ENCODE measurements at places on chromosomes 7 and 10.

GRCh38 chr7:148095066-148095465, 495.5 kb upstream of the C7orf33 start:
- no peak for DNase-seq

DNA sequence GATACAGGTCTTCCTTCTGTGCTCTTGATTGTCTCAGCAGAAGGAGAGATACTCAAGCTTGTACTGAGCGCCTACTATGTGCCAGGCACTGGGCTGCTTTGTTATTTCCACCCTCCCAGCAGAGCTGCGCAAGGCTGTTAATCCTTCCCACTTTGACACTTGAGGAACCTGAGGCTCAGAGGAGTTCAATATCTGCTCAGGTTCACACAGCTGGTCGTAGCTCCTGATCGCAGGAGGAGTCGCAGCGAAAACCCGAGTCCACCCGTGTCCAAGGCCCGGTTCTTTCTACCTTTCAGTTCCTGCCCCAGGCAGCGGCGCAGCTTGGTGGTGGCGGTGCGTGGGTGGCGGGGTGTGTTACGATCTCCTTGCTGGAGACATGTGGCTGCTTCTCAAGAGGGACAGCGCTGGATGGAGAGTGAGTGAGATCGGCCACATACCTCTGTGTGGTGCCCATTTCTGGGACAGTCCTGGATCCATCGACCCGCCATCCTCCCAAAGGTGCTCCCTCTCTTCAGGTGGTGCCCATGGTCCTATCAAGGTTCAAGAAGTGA, 26.5 kb upstream of the SAMD8 start:
- no peak for DNase-seq

- DNase-seq = peak; percentile 56
Observed at GRCh38 chr10:92573091-92573797, 649 bp downstream of the IDE start.

- no peak for DNase-seq
Observed at GRCh38 chr10:6507311-6507710, 72.8 kb downstream of the PRKCQ start.

DNA sequence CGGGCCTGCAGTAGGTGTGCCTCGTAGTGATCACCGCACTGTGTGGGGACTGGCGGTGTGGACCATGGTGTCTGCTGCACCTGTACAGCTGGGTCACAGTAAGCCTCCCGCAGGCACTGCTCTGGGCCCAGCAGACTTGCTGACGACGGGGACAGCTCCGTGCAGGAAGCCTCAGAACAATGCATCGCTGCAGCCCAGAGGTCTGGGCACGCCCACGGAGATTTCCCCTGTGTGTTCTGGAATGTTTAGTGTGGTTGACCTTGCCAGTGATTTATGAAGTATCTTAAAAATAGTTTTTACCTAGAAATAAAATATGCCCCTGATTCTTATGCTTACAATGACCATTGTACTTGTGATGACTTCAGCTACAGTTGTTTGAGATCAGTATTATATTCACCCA, 59.1 kb upstream of the ZNF32 start:
- no peak for DNase-seq

- no peak for DNase-seq
Observed at GRCh38 chr10:70820976-70821750, 5.4 kb downstream of the SGPL1 start.

DNA sequence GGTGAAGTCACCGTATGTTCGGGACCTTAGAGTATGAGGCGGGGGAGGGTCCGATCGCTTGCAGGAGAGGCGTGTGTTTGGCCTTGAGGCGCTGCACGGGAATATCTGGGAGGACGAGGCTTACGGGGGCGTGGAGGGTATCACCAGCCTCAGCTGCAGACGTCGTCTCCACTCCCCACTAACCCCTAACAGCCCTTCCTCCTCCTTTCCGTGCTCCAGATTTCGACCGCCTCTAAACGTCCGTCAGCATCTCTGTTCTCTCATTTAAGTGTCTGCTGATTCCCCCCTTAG, 23.5 kb upstream of the ZNF12 start:
- DNase-seq = no peak

GRCh38 chr7:159195946-159196345, 51.3 kb upstream of the VIPR2 start:
- no peak for DNase-seq

DNA sequence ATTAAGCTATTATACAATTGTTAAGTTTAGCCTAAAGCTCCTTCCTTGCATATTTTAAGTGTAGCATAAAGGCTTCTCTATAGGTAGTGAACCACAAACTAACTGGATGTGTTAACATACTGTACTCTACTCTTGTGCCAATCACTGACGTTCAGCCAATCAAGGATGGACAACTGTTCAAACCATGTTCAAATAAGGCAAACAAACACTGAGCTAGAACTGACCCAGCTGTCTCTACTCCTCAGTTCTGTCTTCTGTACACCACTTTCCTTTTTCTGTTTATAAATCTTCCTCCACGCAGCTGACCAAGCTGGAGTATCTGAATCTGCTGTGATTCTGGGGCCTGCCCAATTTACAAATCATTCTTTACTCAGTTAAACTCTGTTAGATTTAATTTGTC, 188.7 kb upstream of the MBL2 start:
- DNase-seq = no peak

DNA sequence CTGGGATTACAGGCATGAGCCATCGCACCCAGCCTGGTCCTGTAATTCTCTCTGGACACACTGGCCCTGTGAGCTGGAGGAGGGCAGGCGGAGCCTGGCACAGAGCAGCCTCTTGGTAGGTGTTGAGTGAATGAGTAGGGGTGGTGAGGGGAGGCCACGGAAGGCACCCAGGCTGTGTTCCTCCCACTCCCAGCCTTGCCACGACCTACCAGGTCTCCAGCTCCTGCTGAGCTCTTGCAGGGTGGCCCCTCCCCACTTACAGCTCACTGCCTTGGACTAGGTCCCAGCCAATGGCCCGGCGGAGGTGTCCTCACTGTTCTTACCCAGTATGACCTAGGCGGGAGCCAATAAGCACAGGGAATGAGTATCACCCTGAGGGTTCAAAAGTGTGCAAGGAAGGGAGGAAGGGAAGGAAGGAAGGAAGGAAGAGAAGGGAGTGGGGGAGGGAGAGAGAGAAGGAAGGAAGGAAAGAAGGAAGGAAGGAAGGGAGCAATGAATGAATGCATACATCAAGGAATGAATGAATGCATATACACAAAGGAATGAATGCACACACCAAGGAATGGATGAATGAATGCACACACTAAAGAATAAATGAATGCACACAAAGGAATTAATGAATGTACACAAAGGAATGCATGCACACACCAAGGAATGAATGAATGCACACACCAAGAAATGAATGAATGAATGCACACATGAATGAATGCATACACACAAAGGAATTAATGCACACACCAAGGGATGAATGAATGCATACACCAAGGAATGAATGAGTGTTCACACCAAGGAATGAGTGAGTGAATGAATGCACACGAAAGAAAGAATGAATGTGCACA, 45.5 kb downstream of the GTF2IRD1 start:
- DNase-seq = no peak

All from HFFc6 (cell line).